ENCODE measurements at places on chromosomes 16 and 17.

GRCh38 chr17:50544516-50544915 is 2.5 kb upstream of the SPATA20 start:
- DNase-seq = no peak

GRCh38 chr17:73787076-73788059 is 143.1 kb upstream of the SDK2 start:
- no peak for DNase-seq

DNA sequence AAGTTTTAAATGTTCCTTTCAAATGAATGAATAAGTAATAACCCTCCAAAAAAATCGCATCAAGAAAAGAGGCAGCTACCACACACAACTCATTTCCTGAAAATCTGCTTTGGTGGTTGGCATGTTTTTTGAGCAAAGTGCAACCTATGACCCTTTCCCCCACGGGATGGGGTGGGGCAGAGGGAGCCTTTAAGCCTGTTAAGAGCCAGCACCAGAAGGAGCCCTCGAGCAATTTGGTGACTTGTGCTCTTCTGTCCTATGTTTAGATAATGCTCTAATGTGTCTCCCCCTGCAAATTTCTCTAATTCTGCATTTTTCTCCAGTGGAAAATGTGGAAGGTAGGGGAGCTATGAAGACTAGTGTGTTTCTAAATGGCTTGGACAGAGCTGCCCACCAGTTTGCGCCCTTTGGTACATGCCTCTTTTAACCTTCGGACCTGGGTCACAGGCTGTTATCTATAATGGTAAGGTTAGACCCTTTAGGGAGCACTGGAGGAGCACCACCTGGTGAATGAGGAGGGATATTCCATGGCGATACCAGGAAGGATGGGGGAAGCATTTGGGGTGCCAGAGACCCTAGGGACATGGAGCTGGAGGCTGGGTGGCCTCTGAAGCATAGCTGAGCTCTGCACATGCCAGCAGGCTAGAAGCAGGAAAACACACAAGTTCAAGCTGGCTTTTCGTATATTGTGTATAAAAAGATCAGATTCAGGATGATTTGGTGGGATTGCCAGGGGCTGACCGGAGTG is 1.6 kb downstream of the PYCARD start:
- DNase-seq = no peak

- no peak for DNase-seq
These were observed 34.1 kb upstream of the ABCA6 start for GRCh38 chr17:69175625-69176456.

- no peak for DNase-seq
These were observed 2.8 kb downstream of the CFAP119 start for GRCh38 chr16:30758988-30759491.

GRCh38 chr17:81845361-81845760 is 10.5 kb upstream of the PPP1R27 start:
- no peak for DNase-seq

GRCh38 chr17:40582328-40582901 is 17.1 kb upstream of the CCR7 start:
- DNase-seq = no peak

GRCh38 chr16:89949121-89949742 is 677 bp downstream of the DEF8 start:
- DNase-seq = no peak

DNA sequence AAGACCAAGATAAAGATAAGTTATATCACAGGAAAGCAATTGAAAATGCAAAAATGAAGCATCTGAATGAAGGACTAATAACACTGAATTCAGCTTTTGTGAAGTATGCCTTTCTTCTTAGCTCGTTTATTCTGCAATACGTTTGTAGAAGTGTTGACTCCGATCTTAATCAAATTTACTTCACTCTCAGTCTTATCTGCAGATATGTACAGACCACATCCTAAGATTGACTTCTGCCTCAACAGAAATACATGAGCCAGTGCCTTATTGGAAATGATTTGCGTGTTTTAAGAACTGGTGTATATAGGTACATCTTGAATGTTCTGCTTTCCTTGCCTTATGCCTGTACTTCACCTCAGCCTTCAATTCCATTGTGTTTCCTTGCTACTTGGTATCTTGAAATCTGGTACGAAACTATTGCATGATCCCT is 1.3 kb downstream of the ATF7IP2 start:
- DNase-seq = peak; percentile 9

DNA sequence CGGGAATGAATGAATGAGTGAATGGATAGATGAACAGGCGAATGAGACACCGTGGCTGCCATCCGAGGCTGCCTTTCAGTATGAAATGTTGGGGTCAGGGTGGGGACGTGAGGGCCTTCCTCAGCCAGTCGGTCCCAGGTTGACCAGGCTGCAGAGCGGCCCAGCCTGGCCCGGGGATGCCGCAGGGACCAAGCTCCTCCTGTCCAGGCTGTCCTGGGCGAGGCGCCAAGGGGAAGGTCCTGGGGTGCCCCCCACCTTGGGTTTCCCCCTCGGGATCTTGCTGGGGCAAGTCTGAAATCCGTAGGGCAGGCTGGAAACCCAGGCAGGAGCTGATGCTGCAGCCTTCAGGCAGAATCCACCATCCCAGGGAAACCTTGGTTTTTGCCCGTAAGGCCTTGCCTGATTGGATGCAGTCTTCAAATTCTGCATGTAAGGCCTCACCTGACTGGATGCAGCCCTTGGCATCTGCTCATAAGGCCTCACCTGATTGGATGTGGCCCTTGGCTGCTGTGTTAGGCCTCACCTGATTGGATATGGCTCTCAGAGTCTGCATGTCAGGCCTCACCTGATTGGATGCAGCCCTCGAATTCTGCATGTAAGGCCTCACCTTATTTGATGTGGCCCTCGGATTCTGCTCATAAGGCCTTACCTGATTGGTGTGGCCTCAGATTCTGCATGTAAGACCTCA is 61.7 kb upstream of the ZNF469 start:
- DNase-seq = no peak

GRCh38 chr17:75576661-75577060 is 10.9 kb upstream of the MYO15B start:
- DNase-seq = no peak

- DNase-seq = no peak
These were observed 129.8 kb downstream of the ZNF423 start for GRCh38 chr16:49726155-49726554.

DNA sequence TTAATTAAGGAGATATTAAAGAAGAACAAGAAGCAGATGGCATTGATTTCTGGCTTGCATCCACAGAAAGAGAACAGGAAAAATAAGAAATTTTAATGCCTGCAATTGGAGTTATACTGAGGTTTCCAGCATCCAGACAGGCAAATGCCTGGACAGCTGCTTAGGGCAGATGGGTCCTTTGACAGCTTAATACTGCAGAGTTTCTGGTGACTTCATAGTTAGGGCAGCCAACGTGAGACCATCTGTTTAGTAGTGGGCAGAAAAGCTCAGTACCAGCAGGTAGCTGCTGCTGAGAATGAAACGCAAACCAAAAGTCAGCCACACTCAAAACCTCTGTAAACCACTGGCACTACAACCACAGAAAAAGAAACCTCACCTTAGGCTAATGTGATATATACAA is 109.8 kb downstream of the CDK5R1 start:
- no peak for DNase-seq

DNA sequence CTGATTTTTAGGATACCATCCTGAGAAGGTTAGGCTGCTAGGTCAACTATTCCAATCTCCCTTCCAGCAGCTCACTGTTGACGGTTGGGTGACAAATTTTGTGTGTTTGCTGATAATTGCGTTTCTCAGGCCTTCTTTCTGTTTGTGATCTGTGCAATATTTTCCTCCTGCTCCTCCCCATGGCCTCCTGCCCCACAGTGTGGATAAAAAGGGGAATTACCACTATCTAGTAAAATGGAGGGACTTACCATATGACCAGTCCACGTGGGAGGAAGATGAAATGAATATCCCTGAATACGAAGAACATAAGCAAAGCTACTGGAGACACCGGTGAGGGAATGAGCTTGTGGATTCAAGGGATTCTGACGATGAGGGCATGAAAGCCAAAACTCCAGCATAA is 9.2 kb downstream of the CHD3 start:
- no peak for DNase-seq

DNA sequence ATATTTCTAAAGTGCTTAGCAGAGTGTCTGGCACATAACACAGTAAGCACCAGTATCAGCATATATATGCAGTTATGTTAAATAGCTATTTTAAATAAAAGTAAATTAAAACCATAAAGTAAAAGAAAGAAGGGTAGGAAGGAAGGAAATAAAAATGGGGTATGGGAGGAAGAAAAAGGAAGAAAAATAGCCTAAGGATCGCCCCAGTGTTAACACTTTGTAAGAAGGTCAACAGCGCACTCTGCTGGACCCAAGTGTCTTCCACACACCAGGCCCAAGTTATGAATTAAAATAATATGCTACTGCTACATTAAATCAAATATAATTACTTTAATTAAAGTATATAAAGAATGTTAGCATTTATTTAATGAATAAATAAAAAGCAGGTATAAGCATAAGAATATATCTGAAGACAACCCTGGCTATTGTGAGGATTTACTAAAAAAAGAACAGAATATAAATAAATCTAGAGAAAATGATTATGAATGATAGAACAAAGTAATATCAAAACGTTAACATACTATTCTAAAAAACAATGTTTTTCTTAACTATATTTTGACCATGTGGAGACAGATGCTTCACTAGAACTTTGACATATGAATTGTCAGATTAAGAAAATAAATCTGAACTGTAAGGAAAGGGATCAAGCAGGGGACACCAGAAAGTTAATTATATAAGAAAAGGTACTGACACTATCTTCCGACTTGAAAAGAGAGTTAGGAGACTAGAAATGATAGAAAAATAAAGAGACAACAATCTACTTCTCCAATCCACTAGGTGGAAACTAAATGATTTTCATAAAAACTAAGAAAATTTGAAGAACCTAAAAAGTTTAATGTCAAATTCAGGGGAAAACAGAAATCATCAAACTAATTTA is 25.9 kb downstream of the BRIP1 start:
- DNase-seq = no peak

DNA sequence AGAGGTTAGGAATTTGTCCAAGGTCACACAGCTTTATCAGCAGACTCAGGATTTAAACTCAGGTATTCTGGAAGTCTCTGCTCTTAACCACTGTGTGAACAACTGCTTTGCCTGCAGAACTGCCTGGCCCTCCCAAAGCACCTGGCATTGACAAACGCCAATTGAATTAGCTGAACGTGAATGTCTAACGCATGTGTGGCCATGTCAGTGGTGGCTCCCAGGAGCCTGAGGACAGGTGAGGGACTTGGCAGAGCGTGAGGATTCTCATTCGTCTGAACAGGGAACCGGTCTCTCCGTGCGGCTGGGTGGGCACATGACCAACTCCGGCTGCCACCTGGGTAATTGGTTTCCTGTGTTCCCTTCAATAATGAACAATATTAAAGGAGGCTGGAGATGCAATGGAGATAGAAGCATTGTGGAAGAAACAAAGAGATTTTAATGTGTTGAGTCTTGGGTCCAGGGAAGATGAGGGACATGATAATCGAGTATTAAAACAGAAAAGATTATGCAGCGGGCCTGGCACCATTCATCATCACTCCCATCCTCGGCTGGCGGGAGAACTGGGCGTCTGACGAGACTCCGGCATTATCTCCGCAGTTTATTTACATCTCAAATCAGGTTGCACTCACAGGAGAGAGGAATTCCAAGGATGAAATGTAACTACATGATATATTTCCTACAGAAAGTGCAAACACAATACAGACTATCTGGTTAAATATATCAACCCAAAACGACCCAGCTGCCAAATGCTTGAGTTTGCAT is 113.5 kb downstream of the NPIPB5 start:
- DNase-seq = no peak
